ENCODE measurements at places on chromosomes 6 and 20.

GRCh38 chr6:21135484-21136013 lies 458.0 kb upstream of the SOX4 start:
- DNase-seq: no peak

DNA sequence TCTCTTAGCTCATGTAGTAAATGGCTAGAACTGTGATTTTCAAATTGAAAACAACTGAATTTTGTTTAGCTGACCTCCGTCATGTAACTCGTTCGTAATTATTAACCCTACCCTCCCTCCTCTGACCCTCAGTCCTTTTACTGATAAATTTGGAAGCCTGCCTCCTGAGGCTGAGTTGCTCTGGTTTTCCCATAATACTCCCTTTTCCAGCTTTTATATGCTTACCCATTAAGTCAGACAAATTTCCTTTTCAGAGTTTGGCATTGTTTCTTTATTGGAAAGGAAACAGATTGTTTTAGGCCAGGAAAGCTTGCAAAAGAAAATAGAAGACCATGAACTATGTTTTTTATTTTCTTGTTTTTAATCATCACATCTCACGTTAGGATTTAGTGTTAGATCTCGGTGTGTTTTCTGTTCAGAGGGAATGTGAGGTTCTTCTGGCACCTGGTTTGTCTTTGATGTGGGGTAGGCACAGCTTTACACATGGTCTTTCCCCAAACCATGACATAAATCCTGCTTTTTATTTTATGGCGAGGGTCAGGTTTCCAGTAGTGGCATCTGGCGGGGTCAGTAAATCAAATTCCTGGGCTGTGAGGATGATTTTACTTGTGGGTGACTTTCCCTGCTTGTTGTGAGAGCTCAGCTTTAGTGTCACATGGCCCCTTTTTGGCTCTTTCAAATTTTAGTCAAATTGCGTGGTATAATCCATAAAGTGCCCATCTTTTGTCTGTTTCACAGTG lies 24.5 kb downstream of the PLCB4 start:
- DNase-seq: no peak

DNA sequence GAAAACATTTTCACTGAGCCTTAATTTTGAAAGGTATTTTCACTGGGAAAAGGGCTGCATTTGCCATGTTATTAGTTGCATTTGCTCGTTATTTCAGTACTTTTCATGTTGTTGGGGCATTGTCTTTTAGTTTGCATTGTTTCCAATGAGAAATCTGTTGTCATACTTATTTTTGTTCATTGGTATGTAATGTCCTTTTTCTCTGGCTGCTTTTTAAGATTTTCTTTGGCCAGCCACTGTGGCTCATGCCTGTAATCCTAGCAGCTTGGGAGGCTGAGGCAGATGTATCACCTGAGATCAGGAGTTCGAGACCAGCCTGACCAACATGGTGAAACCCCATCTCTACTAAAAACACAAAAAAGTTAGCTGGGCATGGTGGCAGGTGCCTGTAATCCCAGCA lies 379.9 kb downstream of the SAMD5 start:
- no peak for DNase-seq

DNA sequence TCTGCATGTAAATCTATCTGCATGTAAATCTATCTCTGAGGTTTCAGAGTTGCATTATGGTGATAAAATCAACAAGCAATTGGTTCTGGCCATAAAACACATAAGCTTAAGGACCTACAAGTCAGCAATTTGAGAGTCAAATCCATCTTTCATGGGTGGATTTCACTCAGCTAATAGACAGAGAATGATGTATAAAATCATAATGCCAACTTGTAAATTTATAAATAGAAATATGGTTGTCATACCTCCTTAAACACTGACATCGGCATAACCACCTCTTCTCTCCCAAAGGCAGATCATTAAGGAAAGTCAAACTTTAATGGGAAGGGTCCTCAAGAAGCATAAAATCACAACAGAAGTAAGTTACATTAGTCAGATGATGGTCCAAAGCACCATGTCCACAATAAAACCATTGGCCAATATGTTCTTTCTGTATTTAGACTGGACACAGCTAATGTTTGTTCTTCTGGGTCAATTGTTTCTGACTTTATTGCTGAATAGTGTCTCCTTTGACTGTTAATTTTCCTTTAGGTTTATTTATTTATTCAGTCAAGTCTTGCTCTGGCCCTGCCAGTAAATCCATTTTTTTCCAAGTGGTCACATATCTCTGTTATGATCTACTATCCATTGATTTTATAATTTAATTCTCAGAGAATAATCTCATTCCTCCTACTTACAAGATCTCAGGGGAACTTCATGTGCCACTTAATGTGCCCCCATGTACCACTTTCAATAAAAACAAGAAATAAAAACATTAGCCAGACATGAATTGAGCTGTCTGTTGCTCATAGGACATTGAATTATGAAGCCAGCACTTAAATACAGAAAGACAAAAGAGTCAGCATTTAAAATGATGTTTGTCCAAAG lies 382.9 kb upstream of the IRAK1BP1 start:
- no peak for DNase-seq

DNA sequence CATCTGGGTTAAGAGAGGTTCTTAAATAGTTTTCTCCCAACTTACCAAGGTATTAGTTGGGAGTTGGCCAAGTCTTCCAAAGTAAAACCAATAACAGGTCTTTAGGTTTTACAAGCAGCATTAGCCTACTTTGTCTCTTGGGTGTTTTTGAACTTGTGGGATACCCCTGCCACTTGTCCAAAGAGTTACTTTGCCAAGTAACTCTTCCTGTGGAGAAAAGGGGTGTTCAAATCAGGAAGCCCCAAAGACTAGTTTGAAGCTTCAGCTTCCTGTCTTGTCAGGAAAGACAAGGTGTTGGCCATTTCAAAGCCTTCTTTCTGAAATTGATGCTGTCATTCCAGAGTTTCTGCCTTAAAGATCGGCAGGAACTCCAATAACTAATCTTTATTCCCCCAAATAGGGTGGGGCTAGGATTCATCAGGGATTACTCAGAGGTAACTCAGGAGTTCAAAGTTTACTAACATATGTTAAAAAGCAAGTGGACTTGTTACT lies 822 bp downstream of the RAB22A start:
- DNase-seq: no peak

DNA sequence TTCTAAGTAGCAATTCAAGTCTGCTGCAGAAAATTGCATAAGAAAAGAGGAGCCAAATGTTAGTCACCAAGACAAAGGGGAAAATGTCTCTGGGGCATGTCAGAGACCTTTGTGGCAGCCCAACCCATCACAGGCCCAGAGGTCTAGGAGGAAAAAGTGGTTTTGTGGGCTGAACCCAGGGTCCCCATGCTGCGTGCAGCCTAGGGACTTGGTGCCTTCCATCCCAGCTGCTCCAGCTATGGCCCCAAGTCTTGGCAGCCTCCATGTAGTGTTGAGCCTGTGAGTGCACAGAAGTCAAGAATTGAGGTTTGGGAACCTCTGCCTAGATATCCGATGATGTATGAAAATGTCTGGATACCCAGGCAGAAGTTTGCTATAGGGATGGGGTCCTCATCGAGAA lies 181.1 kb downstream of the ASCC3 start:
- DNase-seq: no peak
